CD4-positive, alpha-beta T cell treated with Interleukin-12 subunit alpha and Interleukin-12 subunit beta, for 1 hour (primary cell): ENCODE measurements at places on chromosomes 2 and 18.

DNA sequence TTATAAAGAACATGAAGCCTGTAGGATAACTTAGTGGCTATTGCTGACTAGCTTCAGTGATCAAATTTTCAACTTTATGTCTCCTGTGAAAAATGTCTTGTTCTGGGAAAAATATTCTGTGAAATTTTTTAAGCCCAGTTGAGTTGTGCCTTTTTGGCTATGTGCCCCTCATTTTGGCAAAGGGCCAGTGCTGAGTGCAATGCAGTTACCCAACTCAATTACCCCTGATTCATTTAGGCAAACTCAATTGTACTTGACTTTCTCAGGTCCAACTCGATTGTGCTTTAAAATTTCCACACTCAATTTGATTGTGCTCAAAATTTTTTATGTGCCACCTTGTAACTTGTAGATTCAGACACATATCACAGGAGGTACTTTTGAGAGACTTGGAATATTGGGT lies 548.8 kb upstream of the NRP2 start:
- no peak for DNase-seq

DNA sequence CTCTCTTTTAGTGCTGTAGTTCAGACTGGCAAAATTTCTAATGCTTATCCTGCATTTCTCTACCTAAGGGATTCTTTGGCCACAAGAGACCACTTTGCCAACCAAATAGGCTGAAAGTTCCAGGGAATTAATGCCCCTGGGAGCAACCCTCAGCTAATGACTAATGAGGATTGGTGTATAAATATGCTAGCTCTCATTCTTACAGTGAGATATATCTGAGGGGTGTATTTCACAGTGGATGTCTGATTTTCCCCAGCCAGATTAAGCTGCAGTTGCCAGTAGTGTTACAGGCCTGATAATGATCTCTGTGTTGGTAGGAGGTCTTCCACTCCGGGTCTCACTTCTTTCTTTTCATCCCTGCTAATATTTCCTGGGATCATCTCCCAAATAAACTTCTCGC lies 90.4 kb downstream of the GULP1 start:
- DNase-seq, result no peak

DNA sequence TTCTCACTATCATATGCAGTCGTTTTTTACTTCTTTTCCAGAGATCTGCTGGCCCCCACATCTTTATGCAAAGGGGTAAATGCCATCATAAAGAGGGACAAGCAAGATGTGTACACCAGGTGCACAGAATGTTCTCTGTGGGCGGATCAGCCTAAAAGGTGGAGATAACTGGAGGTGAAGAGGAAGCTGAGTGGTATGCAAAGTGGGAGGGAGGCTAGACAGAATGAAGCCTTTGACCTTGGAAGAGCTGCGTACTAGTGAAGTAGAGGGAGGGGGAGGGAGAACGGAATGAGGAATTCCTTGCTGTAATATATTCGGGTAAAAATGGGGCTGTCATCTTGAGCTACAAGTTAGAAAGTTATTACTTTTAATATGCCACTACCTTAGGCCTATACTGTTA lies 287.5 kb upstream of the VRK2 start:
- DNase-seq, result no peak

DNA sequence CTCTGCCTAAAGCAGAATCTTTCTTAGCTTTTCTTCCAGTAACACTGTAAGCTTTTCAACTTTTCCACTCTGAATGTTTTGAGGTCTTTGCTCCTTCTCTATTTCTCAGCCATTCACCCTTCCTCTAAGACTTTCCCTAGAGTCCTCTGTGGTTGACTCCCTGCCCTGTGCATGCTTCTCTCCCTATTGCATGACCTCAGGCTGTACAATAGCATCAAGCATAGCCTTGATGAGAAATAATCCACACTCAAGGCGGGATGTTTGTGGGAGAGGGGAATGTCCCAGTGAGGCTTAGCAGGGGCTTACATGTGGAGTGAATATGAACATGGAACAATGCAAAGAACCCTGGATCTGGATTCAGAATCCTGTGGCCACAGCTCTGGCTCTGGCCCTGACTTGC lies 48.4 kb upstream of the IGFBP5 start:
- no peak for DNase-seq

DNA sequence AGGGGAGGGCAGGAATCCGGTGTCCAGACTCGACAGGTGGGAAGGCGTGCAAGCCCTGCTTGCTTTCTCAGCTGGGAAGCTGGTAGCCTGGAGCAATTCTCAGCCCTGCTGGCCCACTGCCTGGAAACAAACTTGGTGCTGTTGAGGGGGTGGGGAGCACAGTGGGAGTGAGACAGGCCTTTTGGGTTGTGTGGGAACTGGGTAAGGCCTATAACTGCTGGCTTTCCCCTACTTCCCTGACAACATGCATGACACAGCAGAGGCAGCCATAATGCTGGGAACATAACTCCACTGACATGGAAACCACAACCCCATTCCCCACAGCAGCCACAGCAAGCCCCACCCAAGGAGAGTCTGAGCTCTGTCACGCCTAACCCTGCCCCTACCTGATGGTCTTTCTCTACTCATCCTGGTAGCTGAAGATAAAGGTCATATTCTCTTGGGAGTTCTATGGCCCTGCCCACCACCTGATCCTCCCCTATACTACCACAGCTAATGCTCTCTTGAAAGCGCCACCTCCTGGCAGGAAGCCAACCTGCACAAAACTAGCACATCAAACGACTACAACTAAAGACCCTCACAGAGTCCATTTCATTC lies 122.9 kb upstream of the ACVR1C start:
- peak; percentile 9 for DNase-seq

- no peak for DNase-seq
Observed at GRCh38 chr2:218859988-218860831, 605 bp downstream of the WNT6 start.

DNA sequence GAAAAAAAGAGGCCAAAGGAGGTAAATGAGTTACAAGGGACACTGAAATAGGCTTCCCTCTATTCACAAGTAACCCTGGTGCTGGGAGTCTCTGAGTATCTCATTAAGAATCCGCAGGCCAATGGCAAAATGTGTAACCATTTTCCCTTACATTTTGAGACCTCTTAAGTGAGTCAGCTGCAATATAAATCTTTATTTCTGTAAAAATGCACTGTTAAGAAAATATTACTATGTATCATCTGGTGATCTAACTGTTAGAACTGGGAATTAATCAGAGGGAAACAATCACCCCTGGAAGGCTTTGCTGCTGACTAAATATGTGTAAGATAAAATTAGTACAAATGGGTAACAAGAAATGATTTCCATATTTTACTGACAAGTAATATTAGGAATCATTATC lies 483.1 kb upstream of the CHST9 start:
- no peak for DNase-seq

- no peak for DNase-seq
Observed at GRCh38 chr2:210727549-210727948, 171.2 kb downstream of the CPS1 start.

DNA sequence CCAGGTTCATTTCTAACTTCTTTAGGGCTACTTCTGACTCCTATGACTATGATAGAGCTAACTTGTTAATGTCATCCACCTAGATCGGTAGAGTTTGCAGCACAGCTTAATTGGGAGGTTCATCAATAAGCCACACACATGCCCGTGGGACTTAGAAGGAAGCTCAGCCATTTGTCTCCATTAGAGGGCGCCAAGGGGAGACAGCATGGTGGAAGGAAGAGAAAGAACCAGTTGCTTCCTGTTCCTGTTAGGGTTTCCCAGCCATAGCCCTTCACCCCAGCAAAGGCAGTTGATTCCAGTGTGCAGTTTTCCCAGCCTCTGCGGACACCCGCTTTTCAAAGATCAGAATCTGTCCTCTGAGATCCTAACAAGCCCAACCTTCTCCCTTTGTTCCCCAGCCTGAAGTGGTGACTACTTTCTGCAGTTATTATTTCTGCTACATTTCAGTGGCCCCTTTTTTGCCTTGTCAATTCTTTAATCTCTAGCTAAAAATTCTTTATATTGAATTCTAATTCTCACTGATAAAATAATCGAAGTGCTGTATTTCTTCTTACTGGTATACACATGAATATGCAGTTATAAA lies 30.3 kb downstream of the MAIP1 start:
- DNase-seq, result peak; percentile 54

- DNase-seq, result no peak
Observed at GRCh38 chr18:74937291-74937690, 271.6 kb downstream of the PTGR3 start.

DNA sequence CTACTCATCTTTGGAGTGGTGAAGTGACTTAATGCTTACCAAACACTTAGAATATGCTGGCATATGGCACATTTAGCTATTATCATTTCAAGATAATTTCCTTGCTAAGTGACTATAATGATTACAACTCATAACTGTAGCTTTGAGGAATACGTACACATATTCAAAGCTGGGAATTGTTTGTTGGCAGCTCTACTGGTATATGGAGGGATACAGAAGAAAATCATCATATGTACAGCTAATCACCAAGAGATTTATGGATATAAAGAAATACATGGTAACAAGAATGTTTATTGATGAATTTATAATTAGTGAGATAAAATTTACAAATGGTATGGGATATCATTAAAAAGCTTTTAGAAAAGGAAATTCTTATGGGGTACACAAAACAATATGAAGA lies 207.2 kb downstream of the GALNT13 start:
- no peak for DNase-seq
